A549 treated with ZK216348 at 1 μM for 4 hours (cell line): ENCODE measurements at places on chromosomes 2 and 18. TPM values are rescaled to one million over a fixed set of nuclear protein-coding genes. Genes with fewer than 3 reads are reported as not detected.

The RALB gene
- 58.3 to 81.6 TPM (median 67.0 TPM) in 5 replicates for total RNA-seq

The ALLC gene
- total RNA-seq = not detected in 5 replicates

The TSPYL6 gene
- not detected in 5 replicates for total RNA-seq

The BMP10 gene
- total RNA-seq = not detected in 5 replicates

The TTR gene
- total RNA-seq = not detected in 5 replicates

The SPIRE1 gene
- 13.0 to 24.2 TPM (median 17.3 TPM) in 5 replicates for total RNA-seq

The CCDC121 gene
- total RNA-seq = 2.7 to 4.6 TPM (median 4.0 TPM) in 5 replicates

The PSTPIP2 gene
- 0.21 to 0.38 TPM (median 0.32 TPM) in 5 replicates for total RNA-seq

The ASIC4 gene
- 0.08 to 0.17 TPM (median 0.09 TPM) in 4 of 5 replicates, not detected in the other for total RNA-seq

The KLHL29 gene
- 3.9 to 6.2 TPM (median 5.2 TPM) in 5 replicates for total RNA-seq

The CCDC178 gene
- total RNA-seq = not detected in 5 replicates

The CDK15 gene
- total RNA-seq = not detected in 5 replicates

The CFC1 gene
- not detected in 5 replicates for total RNA-seq

The FIGN gene
- total RNA-seq = 1.3 to 3.3 TPM (median 2.1 TPM) in 5 replicates

The LGALSL gene
- total RNA-seq = 10.1 to 14.6 TPM (median 11.7 TPM) in 5 replicates

The C2orf72 gene
- total RNA-seq = 5.3 to 8.1 TPM (median 6.5 TPM) in 5 replicates

The VAMP5 gene
- total RNA-seq = 0.31 TPM in 1 of 5 replicates, not detected in the others

The LRP2 gene
- 0.01 TPM in 1 of 5 replicates, not detected in the others for total RNA-seq

The KCNIP3 gene
- 1.1 to 2.5 TPM (median 2.1 TPM) in 5 replicates for total RNA-seq

The IL36G gene
- total RNA-seq = not detected in 5 replicates

The SCYGR4 gene
- not detected in 5 replicates for total RNA-seq

The PLGLB2 gene
- total RNA-seq = 0.36 to 0.42 TPM in 2 of 5 replicates, not detected in the others

The SCN9A gene
- total RNA-seq = 2.5 to 5.3 TPM (median 4.8 TPM) in 5 replicates

The TRIM43 gene
- total RNA-seq = not detected in 5 replicates

The CAPN14 gene
- 0.06 to 0.07 TPM in 2 of 5 replicates, not detected in the others for total RNA-seq

The CIB4 gene
- 0.44 to 0.93 TPM (median 0.52 TPM) in 3 of 5 replicates, not detected in the others for total RNA-seq

The COLEC12 gene
- total RNA-seq = 0.02 to 0.05 TPM in 2 of 5 replicates, not detected in the others

The PPIL3 gene
- total RNA-seq = 21.4 to 25.6 TPM (median 23.9 TPM) in 5 replicates
